ENCODE measurements at places on chromosomes 1 and 21.

DNA sequence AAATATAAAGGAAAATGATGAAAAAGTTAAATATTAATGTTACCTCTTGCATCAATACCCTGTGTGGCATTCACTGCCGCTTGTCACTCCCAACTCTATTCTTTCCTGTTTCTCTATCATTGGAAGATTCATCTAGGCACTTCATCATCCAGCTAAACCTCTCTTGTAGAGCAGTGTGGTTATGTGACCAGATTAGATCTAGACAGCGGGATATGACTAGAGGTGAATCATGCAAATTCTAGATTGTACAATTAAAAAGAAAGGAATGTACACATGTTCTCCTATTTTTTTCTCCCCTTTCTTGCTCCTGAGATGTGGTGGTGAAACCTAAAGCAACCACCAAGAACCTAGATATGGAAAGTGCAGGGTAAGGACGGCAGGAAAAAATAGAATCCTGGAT, 174.1 kb downstream of the LBR start:
- no peak for DNase-seq

DNA sequence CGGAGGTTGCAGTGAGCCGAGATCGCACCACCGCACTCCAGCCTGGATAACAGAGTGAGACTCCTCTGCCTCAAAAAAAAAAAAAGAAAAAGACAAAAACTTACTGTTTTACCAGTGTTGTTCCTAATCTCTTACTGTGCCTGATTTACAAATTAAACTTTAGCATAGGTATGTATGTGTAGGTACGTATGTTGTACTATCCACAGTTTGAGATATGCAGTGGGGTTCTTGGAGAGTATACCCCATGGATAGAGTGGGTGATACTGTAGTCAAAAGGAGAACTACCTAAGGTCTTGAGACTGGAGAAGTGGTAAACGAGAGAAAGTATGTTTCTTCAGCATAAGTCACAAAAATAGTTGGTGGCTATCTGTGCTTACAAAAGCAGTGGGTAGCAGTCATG, 38.6 kb downstream of the RNF11 start:
- DNase-seq = no peak

DNA sequence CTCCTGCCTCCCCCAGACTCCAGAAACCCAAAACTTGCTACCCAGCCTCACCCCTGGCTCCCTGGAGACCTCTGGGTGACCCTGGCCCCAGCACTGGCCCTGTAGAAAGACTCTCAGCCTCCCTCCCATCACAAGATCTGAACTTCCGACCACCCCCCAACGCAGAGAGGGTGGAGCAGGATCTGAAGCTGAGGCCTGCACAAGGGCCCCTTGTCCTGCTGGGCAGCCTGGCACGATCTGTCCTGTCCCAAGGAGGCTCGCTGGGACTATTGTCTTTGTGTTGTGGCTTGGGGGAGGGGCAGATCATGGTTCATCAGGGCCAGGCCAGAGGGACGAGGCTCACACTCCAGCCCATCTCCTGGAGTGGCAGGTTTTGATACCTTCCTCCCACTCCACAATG, 20.0 kb downstream of the PHLDA3 start:
- no peak for DNase-seq

DNA sequence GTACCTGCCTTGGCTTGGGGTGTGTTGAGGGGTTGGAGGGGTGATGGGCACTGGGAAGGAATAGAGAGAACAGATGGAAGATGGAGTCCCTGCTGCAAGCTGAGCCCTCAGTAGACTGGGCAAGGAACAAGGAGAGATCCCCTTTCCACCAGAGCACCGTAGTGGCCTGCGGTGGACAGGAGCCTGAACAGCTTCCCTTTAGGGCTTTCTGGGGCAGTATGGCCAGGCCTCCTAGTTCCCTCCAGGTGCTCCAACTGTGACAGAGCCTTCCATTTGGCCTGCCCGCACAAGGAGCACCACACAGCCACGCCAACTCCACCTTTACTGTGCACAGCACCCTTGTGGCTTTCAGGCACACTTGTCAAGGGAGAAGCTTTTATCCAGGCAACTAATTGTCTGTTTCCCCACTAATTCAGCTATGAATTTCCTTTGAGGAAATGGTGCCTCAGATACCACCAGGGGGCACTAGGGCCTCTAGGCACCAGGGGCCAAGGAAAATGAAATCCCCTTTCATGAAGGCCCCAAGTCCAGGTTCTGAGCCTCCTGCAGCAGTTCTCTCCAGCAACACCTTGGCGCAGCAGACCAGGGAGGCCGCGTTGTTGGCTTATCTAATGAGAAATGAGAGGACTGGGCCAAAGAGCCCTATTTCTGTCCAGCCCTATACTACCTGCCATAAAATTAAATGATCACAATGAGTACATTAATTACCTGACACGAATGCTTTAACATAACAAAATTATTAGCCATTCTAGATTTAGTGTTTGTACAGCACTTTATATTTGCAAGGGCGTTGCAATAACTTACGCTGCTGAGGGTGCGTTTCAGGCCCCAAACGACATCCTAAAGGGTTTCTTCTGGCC, 23.1 kb upstream of the ERI3 start:
- DNase-seq = peak; percentile 34

DNA sequence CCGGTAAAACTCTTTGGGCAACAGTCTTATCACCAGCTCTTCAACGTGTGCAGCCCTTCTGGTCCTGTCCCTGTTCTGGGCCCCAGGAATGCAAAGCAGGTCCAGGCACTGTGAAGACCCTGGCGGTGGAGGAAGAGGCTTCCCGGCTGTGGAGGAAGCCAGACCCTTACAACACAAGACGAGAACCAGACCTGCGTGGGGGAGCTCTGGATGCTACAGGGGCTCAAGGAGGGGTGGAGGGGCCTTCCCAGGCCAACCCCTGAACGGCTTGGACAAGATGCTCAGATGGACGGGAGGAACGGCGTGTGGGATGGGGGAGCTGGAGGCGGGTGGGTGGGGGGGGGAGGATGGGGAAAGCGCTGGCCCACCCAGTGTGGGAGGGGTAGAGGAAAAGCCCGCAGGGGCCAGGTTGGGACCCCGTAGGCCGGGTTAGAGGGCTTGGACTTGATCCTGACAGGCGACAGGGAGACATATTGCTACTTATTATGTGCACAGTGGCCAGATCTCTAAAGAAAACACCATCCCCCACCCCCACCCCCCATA, 5.1 kb upstream of the OLIG2 start:
- no peak for DNase-seq

GRCh38 chr21:35226968-35227744, 178.1 kb upstream of the RUNX1 start:
- no peak for DNase-seq

- DNase-seq = no peak
These were observed 276.0 kb downstream of the RWDD3 start for GRCh38 chr1:95509989-95510388.

DNA sequence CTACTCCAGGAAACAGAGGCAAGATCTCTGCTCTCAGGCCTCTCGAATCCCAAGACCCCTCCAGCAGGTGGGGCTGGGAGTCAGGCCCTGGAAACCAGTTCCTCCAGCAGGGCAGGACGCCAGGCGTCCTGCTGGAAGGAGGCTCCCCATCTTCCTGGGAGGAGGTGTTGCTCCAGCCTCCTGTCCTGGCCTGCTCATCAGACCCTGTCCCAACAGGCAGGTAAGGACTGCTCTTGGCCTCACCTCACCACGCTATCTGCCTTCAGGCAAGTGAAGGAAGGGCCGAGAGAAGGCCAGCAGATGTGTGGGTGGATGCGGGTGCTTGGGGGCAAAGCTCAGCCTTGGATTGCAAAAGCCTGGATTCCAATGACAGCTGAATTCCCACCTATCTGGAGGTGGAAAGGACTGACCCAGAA, 82.9 kb downstream of the SSBP3 start:
- no peak for DNase-seq

DNA sequence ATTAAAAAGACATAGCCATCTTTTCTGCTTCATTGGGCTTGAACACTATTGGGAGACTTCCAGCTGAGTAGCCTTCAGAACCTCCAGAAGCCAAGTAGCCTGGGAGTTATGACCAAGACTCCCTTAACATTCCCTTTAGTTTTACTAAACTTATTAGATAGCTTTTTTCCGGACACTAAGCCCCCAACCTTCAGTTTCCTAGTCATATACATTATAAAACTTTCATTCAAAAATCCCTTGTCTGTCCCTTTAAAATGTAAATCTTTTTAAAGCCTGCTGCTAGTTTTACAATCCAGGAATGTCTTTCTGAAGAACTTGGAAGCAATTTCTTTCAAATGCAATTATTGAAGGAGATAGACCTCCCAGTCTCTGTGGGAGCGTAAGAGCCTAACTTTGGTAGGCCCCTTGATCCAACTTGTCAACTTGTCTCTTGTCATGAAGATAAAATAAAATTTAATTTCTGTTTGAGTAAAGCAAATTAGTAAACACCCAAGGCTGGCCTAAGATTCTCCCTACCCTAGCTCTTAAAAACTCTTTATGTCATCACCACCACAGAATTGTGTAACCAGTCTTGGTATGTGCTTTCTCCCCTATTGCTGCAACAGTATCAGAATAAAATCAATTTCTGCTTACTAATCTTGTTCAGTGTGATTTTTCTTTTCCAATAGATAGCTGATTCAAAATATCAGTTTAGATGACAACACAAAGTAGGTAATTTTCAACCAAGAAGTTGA, 796.2 kb downstream of the PLA2G4A start:
- DNase-seq = no peak

All from activated T-cell treated with anti-CD3 and anti-CD28 coated beads, Interleukin-2, amount 50 U/mL, for 1 hour (primary cell).